ENCODE measurements at places on chromosomes 16 and 17.

GRCh38 chr16:52578829-52579498 is 32.0 kb upstream of the TOX3 start:
- no peak for DNase-seq

- DNase-seq: no peak
Observed at GRCh38 chr17:10130677-10131076, 67.7 kb downstream of the GAS7 start.

GRCh38 chr16:51624080-51624775 is 473.2 kb upstream of the SALL1 start:
- no peak for DNase-seq

GRCh38 chr17:51852603-51853002 is 305.9 kb downstream of the CA10 start:
- no peak for DNase-seq

- DNase-seq: no peak
Observed at GRCh38 chr16:27790546-27791403, 240.8 kb downstream of the KATNIP start.

- DNase-seq: no peak
Observed at GRCh38 chr17:73394512-73395450, 83.0 kb upstream of the CDC42EP4 start.

DNA sequence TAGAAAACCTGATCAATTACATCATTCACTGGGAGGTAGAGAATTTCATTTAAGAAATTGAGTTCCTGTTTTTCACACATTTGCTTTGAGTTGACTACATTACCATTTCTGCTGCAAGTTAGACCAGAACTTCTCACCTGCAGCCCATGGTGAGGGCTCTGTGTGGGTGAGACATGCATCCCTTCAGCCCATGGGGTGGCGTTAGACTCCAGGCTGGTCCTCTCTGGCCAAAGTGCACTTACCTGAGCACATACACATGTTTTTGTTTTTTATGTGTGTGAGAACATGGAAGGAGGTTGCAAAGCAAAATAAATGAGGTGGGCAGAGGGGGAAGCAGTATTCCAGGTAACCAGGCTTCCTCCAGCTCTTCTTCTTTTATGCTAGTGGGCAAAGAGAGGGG is 470.2 kb downstream of the PMP22 start:
- no peak for DNase-seq

- DNase-seq: no peak
Observed at GRCh38 chr16:75193730-75194444, 13.1 kb downstream of the CTRB2 start.

DNA sequence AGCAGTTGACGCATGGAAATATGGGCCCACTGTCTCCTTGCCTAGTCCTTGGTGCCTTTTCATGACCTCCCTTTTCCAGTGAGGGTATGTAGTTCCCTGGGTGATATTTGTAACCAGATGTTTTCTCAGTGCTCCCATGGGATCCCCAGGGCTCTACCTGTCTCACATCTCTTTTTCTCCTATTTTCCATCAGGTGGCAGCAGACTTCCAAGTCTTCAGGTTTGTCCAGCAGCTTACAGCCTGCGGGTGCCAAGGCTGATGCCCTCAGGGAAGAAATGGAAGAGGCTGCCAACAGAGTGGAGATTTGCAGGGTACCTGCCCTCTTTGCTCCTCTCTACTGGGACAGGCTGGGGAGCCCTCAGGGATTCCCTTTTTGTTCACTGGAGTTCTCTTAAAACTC is 89.1 kb downstream of the ELAC2 start:
- DNase-seq: no peak

GRCh38 chr16:9596788-9597187 is 505.3 kb downstream of the HAPSTR1 start:
- no peak for DNase-seq

DNA sequence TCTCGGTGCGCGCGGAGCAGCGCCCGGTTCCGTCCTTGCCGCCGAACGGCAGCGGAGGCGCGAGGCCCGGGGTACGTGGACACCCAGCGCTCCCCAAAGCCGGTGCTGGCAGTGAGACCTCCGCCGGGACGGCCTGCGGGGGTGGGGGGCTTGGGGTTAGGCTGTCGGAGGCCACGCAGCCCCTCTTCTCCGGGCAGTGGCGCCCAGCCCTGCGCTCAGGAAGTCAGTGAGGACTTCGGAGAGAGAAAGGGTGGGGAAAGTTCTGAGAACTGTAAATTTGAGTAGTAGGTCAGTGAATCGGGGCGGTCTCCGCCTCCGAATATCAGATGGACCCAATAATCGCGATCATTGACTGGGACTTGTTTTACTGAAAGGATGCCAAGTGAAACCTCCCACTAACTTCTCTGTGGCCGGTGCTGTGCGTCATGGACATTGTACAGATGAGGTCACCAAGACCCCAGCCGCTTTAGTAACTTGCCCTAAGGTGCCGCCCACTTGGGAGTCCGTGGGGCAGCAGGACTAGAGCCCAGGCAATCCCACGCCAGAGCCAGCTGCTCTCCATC is 468 bp downstream of the IL4R start:
- peak; percentile 36 for DNase-seq

- DNase-seq: no peak
Observed at GRCh38 chr17:75459590-75460267, 3.3 kb downstream of the TMEM94 start.

- no peak for DNase-seq
Observed at GRCh38 chr17:58364270-58364942, 12.4 kb upstream of the SUPT4H1 start.

DNA sequence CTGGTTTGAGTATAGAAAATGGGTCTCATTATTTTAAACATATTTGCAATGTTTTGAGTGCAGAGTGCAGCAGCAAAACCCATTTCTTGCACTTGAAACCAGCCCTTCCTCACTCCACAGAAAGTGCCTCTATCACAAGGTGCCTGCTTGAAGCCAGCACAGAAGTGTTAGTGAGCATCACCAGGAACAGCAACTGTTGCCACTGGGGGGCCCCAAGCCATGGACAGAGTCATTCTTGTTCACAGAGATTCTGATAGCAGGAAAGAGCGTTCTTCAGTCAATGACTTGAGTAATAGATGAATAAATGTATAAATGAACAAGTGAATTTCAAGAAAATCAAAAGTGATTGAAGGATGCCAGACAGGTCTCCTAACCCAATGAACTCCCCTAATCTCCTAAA is 45.6 kb downstream of the CHD9NB start:
- no peak for DNase-seq

- DNase-seq: no peak
Observed at GRCh38 chr17:73341350-73342049, 29.7 kb upstream of the CDC42EP4 start.

GRCh38 chr17:79684132-79684985 is 46.4 kb upstream of the ENPP7 start:
- no peak for DNase-seq

- DNase-seq: no peak
Observed at GRCh38 chr17:15952916-15953790, 8.2 kb downstream of the ADORA2B start.

DNA sequence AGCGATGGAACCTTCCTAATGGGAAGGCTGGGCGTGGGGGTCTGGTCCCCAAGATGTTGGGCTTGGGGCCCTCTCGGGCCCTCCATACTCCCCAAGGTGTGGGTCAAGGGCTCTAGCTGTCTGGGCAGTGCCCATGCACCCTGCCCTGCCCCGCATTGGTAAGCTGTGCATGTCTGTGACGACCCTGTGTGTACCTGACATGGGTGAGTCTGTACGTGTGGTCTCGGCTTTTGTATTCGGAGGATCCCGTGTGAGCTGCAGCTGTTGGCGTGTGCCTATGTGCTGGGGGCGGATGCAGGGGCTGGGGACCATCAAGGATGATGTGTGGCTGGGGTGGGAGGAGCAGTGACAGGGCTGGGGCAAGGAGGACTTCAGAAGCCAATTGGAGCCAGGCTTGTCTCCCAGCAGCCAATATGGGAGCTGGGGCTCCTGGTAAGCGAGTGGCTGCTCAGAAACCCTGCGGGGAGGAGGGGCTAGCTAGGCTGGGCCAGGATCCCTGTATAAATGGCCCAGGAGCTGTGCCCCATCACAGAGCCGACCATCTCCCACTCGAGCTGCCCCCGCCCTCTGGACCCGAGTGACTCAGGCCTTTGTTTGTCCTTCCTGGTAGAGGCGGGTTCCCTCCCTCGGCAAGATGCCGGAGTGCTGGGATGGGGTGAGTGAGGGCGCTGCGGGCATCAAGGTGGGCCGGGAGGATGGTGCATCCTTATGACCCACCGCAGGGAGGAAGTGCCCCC is at the start of gene NDRG4:
Gene NDRG4, plus strand, starts transcription at position 529 of the 737 bp plus-strand sequence. Its CDS starts 106 bp downstream, at position 635.
- no peak for DNase-seq

DNA sequence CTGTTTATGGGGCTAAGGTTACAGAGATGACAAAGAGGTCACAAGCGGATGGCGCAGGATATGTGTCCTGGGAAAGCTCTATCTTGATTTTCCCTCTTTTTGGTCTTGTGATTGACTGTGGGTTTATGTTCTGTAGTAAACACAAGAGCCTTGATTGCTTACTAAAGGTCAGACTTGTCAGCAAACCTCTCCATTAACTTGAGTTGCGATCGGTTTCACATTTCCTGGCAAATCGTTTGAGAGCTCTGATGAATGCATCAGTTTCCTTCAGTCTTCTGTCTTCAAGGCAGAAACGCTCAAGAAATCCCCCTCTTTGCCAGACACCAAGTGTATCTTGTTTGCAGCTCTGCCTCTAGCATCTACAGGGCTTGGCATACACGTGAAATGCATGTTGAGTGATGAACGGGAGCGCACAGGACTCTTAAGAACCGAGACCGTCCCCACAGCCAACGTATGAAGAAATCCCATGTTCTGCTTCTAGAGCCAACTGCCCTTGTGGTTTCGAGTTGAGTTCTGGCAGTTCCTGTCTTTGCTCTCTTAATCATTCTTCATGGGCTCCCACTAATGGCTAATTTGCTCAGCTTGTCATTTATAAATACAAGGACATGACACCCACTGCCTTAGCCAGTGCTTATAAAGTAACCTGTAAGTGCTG is 143.3 kb downstream of the PITPNC1 start:
- no peak for DNase-seq

GRCh38 chr17:63626551-63627180 is 4.4 kb downstream of the MAP3K3 start:
- no peak for DNase-seq

DNA sequence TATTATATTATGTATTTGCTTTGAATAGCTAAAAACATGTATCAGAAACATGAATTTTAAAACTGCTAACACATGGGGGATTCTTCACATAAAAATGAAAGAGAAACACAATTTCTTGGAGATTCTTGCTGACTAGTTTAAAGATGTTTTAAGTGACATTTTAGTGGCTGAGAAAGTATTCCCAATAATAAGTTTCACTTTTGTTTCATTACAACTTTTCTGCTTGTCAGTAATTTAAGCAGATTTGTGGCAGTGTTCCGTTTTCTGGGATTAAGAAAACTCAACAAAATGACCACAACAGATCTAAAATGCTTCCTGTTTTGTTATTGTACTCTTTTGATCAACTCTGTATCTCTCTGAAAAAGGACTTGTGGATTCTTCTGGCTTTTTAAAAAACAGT is 75.9 kb downstream of the NLK start:
- no peak for DNase-seq

GRCh38 chr17:49230636-49231562 is at the start of gene PHOSPHO1:
TSS of gene PHOSPHO1 (minus strand) at chr17:49230787. CDS start at chr17:49226691, 4,096 bp downstream.
- DNase-seq: peak; percentile 64

- DNase-seq: no peak
Observed at GRCh38 chr17:78849026-78849425, 8.4 kb upstream of the USP36 start.

DNA sequence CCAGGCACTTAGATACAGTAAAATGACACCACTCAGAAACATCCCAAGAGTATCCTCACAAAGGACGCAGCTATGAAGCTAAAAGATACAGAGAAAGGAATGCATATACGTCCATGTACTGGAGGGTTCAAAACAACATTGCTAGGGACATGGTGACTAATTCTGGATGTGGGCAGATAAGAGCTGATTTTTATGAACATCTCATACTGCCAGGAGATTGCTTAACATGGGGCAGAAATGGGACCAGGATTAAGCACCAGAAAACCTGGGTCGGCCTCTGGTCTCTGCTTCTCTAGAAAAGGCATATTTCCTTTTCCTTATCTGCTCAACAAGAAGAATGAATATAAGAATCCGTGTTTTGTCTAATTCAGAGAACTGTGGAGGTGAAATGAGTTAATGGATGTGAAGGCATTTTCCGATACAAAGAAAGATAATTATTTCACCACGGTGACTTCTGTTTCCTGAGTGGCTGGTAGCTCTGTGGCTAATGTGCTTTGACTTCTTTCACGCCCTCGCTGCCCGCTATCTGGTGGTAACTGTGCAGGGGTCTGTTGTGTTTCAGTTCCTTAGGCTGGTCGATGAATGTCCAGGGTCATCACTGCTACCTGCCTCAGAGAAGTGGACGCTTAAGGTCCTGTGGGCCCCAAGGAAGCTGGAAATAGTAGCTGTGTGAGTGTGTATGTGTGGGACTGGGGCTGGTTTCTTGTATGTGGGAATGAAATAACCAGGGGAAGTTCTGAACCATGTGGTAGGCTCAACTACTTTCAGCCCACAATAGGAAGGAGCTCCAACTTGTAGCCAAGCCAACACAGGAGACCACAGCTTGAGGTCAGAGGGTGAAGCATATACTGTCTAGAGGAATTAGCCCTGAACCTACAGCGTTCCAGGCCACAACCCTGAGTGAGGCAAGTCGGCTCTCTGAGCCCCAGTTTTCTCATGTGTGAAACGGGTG is 15.8 kb upstream of the CCL5 start:
- DNase-seq: no peak

- DNase-seq: no peak
Observed at GRCh38 chr17:74190807-74191406, 12.6 kb upstream of the RPL38 start.

DNA sequence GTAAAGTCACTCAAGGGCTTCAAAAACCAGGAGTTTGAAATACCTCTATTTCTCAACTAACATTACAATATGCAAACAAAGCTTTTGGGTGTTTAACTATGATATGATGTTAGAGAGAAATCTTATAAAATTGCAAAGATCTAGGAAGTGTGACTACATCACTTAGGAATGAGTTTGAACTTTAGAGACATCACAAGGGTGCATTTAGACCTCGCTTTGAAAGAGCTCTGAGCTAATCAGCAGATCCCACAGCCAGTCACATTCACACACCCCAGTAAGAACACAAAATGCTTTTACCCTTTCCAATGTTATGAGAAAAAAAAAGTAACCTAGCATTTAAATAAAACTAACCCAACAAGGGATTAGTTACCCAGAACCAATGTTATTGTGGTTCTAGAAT is 45.2 kb downstream of the HYDIN start:
- DNase-seq: no peak

DNA sequence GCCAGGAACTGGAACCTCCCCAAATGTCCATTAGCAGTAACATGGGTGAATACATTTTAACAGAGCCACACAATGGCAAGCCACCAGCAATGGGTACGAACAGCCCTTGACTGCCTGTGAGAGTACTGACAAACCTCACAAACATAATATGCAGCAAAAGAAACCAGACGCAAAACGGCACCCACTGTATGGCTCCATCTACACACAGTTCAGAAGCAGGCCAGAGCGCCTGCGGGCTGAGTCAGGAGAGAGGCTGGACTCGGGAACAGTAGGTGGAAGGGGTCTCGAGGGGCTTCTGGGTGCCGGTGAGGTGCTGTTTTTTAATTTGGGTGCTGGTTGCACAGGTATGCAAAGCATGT is 77.4 kb upstream of the TOB1 start:
- no peak for DNase-seq

- no peak for DNase-seq
Observed at GRCh38 chr17:68182940-68183551, 64.8 kb upstream of the AMZ2 start.

Measured in activated naive CD4-positive, alpha-beta T cell (primary cell).